ENCODE measurements at places on chromosomes 3 and 15.

DNA sequence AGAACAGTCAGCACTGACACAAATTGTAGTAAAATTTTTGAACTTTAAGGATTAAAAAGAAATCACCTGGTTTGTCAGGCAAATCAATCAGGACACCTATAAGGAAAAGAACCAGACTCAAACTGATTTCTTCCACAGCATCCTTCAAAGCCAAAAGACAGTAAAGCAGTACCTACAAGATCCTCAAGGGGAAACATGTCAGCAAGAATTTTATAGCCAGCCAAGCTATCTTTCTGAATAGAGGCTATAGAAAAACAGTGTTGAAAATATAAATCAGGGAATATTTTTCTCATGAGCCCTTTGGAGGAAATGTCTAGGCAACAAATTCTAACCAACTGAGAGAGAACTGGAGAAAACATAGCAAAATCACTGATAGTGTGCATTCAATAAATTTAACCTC, 301.4 kb upstream of the UBE2E2 start:
- DNase-seq, result no peak

DNA sequence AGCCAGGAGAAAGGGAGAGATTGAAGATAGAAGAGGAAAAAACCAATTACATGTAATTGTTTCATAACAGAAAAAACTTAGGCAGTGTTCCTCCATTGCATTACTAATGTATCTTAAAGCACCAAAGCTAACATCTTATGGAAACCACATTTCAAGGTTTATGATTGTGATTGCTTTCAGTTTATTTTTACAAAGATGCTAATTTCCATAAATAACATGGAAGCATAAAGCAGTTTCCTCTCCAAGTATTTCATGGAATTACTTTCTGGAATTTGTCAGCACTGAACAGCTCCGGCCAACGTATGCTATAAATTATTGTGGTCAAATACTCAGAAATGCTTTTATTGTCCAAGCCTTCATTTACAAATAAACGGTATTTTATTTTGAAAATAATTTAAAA, 11.6 kb downstream of the ADAMTSL3 start:
- peak; percentile 61 for DNase-seq

DNA sequence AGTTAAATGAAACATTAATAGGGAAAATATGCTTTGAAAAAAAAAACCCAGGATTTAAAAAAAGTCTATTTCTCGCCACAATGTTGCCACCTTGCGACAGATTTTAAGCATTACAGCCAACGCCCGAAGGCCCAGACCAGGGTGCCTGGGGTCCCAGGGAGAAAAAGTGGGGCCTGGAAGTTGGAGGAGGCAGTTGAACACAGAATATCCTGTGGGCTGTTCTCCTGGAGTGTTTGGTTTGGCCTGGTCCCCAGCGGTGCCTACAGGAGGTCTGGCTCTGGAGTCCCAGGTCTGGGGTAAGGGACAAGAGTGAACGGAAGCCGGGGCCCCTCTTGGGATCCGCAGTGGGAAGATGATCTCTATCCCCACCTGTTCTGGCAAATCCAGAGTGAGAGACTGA, 3.4 kb downstream of the RNU6-1 start:
- DNase-seq, result peak; percentile 81

DNA sequence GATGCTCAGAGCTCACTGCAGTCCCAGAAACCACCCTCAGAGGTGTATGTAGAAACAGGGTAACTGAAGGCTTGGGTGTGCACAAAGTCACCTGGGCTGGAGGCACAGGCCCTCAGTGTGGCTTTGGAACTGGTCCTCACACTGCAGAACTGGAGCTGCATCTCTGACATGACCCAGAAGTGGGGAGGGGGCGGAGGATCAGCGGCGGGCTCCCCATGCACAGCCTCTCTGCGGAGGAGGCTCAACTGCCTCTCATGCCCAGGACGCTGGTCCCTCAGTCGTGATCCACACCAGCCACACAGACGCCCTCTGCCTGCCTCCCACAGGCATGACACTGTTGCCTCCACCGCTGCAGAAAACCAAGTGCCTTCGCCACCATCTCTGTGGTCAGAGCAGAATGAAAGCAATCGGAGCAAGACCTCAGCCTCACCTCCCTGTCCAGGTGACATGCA, 73.7 kb downstream of the TM2D3 start:
- peak; percentile 16 for DNase-seq

- no peak for DNase-seq
These were observed 50.6 kb upstream of the ULK4 start for GRCh38 chr3:42012383-42012934.

GRCh38 chr15:78628227-78628626, 7.4 kb upstream of the CHRNA3 start:
- no peak for DNase-seq

- DNase-seq, result peak; percentile 75
These were observed 43.0 kb upstream of the TLE3 start for GRCh38 chr15:70140543-70141375.

GRCh38 chr15:28167042-28167441, 67.9 kb upstream of the OCA2 start:
- no peak for DNase-seq

DNA sequence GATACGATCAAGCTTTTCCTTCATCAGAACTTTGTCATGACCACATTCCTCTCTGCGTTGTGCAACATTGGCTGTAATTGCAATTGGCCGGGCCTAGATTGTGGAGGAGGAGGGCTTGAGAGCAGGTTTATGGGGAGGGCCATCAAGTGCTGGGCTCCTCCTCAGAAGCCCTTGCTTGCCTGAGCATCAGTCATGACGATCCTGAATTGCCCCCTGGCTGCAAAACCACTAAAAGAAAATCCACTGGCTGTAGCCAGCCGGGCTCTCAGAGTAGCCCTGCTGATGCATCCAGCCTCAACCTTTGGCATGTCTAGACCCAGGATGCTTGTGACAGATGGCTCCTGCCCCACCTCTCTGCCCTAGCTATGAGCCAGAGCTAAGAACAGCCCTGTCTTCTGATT, 13.4 kb upstream of the TRH start:
- no peak for DNase-seq

DNA sequence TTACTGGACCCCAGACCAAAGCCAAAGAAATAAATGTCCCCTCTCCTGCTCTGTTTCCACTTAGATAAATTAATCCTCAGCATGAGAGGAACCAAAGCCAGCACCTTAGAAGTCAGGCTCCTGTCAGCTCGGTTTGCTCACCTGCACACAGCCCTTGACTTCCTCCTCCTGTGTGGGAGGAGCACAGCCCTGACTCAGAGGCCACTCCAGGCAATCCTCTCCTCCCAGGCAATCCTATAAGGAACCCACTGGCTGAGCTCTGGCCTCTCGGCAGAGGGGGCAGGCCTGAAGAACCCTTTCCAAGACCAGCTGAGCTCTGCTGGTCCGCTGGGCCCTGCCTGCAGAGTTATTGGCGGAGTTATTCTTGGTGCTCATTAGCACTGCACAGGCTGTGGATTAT, 30.8 kb downstream of the LIPC start:
- no peak for DNase-seq

DNA sequence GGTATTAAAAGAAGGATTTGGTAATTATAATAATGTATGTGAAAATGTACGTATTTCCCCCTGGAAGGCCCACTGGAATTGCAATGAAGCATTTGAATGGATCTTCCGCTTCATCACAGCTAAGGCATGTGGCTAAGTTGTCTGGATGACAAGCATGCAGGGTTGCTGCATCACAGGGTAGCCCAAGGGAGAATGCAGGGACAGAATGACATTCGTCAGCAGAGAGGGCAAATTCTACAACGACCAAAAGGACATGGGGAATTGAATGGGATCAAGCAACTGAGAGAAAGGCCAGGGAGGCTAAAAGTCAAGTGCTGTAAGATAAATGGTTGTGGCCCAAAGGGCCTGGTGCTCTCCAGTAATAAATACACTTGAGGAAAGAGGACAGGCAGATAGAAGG, 95.4 kb downstream of the ISL2 start:
- DNase-seq, result no peak

GRCh38 chr15:81433462-81433861, 59.4 kb upstream of the TMC3 start:
- no peak for DNase-seq

DNA sequence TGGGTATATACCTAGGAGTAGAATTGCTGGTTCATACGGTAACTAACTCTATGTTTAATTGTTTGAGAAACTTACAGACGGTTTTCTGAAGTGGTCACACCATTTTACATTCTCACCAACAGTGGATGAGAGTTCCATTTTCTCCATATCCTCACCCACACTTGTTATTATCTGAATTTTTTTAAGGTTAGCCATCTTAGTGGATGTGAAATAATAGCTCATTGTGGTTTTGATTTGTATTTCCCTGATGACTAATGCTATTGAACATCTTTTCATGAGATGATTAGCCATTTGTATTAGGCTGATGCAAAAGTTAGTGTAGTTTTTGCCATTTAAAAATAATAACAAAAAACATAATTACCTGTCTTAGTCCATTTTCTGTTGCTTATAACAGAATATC, 18.6 kb downstream of the CSTA start:
- DNase-seq, result no peak

DNA sequence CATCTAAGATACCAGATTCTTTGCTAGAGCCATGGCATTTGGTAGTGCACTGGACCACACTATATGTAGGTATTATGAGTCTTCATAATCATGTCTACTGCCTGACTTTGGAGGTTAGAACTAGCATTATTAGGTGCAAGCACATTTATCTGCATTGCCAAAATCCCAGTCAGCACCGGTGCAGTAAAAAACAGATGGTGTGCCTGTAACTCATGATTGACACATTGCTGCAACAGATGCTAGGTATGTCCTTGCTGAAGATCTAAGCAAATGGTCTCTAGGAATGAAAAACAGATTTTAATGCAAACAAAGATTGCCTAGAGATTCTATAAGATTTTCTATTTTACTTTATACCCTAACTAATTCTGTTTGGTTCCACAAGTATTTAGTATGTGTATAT, 47.7 kb downstream of the MYO5A start:
- DNase-seq, result no peak

DNA sequence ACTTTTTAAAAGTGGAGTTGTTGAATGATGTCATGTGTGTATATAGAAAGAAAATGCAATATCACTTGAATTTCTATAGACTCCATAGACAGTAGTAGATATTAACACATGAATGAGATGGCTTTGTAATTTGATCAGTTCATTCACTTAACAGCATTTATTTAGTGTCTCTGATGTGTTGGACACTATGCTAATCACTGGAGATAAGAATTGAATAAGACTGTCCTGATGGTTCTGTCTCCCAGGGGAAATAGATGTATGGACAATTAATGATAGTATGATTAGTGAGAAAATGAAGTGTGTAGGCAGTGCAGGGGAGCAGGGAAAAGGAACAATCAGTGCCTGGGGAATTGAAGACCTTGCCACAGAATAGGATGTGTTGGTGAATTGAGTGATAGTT, 72.9 kb downstream of the RIOX2 start:
- no peak for DNase-seq

DNA sequence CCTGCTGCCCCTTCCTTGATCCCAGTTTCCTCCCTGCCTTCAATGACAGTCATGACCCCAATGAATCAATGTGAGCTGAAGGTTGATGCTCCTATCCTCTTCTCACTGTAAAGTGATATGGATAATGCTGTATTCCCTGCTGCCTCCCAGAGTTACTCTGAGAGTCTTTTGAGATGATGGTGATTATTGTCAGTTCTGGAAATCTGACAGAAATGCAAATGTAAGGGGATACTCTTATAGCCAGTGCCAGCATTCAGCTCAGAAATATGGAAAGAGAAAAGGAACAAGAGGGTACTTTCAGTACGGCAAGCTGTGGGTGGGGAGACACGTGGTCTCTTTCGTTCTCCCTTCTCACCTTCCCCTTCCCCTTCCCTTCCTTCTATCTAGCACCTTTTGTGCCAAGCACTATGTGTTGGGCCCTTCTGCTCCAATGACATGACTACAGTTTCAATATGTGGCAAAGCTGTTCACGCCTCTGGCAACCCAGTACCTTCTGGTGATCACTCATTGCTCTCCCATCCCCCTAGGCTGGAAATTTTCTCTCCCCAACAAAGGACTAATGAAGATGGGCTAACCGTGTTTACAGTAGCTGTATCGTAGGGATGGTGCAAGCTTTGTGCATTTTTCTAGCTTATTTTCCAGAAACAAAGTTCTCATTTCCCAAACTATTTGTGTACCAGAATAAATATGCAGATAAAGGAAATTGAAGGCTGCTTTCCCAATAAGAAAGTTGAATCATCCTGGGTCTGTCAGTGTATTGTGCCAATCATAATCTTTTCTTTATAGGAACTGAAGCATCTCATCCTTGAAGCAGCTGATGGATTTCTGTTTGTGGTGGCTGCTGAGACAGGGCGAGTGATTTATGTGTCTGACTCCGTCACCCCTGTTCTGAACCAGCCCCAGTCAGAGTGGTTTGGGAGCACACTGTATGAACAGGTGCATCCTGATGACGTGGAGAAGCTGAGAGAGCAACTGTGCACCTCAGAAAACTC, 70.3 kb downstream of the ARNT2 start:
- no peak for DNase-seq

- DNase-seq, result no peak
These were observed 4.3 kb upstream of the CCDC50 start for GRCh38 chr3:191324936-191325335.

GRCh38 chr3:117471831-117472230, 762.3 kb downstream of the TUSC7 start:
- DNase-seq, result no peak

DNA sequence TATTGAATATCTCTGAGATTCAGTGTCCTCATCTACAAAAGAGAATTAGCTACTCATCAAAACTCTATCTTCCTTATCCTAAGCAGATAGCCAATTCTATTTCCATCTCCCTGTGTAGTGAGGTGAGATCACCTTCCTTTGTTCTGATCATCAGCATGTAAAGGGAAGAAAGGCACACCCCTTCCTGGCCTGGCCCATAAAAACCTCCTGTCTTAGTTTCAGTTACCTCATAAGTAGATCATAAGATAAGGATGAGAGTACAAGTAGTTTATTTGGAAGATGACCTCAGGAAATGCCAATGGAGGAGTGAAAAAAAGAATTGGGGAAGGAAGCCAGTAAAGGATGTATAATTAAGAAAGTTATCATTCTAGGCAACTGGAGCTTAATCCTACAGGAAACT, 114.5 kb upstream of the GADL1 start:
- DNase-seq, result no peak

DNA sequence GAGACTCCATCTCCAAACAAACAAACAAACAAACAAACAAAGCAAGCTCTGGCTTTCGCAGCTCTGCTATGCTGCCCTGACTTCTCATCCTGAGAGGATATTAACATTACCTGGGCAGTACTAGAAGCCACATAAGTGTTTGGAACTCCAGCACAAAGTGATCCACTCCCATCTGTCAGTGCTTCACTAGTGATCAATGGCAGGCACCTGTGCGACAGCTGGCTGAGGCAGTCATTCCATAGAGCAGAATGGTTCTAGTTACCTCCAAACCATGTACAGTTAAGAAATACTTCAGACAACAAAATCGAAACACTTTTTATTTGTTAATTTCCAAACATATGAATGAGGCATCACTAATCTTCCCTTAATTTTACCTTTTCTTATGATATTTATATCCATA, 2.8 kb upstream of the MB21D2 start:
- no peak for DNase-seq

- DNase-seq, result no peak
These were observed 70.4 kb downstream of the NIPA2 start for GRCh38 chr15:22908830-22909229.

Data from tongue (tissue), 3 donors.